ENCODE measurements at places on chromosomes 7 and 10. TPM values are rescaled to one million over a fixed set of nuclear protein-coding genes. Genes with fewer than 3 reads are reported as not detected.
A peak's percentile ranks its signal among the peaks of the same experiment; 100 is the strongest.

SFTPA1 gene
- not detected for total RNA-seq

BAIAP2L1 gene
- total RNA-seq: 20.8 TPM

SFTPA2 gene
- total RNA-seq: 0.52 TPM

CAMK2B gene
- total RNA-seq: 1.8 TPM

SHOC2 gene
- total RNA-seq: 24.2 TPM

ANKRD30A gene
- not detected for total RNA-seq

- no peak for DNase-seq
Measured at GRCh38 chr7:106425017-106425719, 140.4 kb upstream of the NAMPT start.

GRCh38 chr7:132735476-132735875 is 159.2 kb upstream of the PLXNA4 start:
- no peak for DNase-seq

DNA sequence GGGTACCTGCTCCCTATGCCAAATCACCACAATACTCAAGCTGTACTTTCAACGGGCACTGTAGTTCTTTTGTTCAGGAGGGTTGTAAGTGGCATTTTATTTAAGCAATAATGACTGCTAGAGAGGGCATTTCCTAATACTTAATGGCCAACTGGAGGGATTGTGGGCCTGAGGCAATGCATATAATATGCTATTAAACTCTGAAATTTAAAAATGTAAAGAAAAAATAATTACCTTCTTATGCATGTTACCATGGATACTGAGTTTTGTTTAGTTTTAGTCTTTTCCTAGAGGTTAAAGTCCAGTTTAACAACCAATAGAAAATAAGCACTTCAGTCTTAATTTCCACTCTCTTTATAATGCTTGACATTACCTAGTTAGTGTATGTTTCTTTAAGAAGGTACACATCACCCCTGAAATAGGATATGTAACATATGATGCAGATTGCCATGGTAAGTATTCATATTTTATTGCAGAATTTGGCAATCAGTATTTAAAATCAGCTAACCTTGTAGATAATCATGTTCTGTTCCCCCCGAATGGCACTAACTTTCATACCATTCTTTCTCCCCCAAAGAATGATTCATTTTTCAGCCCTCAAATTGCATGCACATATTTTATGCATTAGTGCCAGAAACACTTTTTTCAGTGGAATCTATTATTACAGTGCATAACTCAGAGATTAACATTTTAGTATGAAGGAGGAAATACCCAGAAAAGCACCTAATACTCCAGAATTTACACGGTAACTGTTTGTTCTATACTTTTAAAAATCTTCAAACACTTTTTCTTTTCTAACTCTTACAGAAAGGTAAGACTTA is 90.3 kb upstream of the ZNF438 start:
- DNase-seq: no peak

GRCh38 chr7:138398857-138399256 is 61.2 kb upstream of the TRIM24 start:
- DNase-seq: no peak

DNA sequence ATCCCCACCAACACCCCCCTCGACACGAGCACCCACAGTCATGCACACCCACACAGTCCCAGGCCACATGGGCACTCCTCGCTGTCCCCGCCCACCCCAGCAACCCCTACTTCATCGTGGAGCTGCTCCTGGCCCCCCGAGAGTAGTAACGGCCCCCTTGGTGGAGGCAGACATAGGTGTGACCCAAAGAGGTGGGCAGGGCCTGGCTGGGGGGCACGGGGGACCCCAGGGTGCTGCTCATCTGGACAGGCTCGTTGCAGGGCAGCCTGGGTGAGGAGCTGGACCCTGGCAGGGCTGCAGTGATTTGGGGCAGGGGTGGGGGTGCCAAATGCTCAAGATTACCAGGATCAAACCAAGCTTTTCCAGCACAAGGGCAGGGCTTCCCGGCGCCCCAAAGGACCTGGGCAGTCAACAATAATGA is 42.4 kb upstream of the ZMIZ1 start:
- DNase-seq: peak; percentile 51

DNA sequence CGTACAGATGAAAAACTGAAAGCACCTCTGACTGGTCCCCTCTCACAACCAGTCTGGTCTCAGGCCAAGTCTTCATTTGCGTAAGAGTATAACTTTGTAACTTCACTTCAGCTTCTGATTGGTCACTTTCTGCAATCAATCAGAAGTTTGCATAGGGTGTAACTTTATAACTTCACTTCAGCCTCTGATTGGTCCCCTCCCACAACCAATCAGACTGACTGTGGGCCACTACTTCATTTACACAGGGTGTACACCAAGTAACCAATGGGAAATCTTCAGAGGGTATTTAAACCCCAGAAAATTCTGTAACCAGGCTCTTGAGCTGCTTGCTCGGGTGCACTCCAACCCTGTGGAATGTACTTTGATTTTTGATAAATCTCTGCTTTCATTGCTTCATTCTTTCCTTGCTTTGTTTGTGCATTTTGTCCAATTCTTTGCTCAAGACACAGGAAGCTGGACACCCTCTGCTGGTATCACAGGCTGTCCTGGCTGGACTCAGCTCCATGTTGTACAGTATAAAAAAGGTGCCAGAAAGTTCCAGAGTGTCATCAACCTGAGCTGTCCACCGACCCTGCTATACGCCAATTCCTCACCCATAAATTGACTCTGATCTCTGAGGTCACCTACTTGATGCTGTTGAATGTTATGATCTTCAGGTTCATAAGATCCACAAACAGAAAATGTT is 74.5 kb downstream of the COBL start:
- no peak for DNase-seq

- DNase-seq: no peak
Measured at GRCh38 chr7:68691261-68692216, 906.7 kb upstream of the AUTS2 start.

- no peak for DNase-seq
Measured at GRCh38 chr10:50575477-50576244, 48.1 kb downstream of the SGMS1 start.

- DNase-seq: no peak
Measured at GRCh38 chr7:30723776-30724175, 28.2 kb upstream of the INMT start.
